CD14-positive monocyte (primary cell): ENCODE measurements at places on chromosomes 2 and 18. TPM values are rescaled to one million over a fixed set of nuclear protein-coding genes. Genes with fewer than 3 reads are reported as not detected.

The SNTG2 gene
- not detected for polyA plus RNA-seq

The HAAO gene
- 29.6 and 42.1 TPM in 2 replicates for polyA plus RNA-seq

The LONRF2 gene
- not detected for polyA plus RNA-seq

- peaks cover 25% of the 10 kb centered on the region for H3K27me3 ChIP-seq
- peak overlapping the region; percentile 28 for H3K4me3 ChIP-seq
- DNase-seq = peak; percentile 32
- peaks cover 10% of the 10 kb centered on the region for H3K4me1 ChIP-seq
These were observed 157.2 kb upstream of the COPS8 start for GRCh38 chr2:236928380-236929037.

The ACVR1C gene
- polyA plus RNA-seq = 0.05 TPM in 1 of 2 replicates, not detected in the other

The RGPD4 gene
- not detected in 2 replicates for polyA plus RNA-seq

- no peaks in the 10 kb centered on the region for H3K4me1 ChIP-seq
- H3K27ac ChIP-seq = no peak overlapping the region
- peaks cover 11% of the 10 kb centered on the region for H3K27me3 ChIP-seq
- H3K4me3 ChIP-seq = no peak overlapping the region
These were observed 95.9 kb downstream of the LPIN1 start for GRCh38 chr2:11842336-11842735.

The SP9 gene
- polyA plus RNA-seq = not detected

The FHOD3 gene
- not detected for polyA plus RNA-seq

DNA sequence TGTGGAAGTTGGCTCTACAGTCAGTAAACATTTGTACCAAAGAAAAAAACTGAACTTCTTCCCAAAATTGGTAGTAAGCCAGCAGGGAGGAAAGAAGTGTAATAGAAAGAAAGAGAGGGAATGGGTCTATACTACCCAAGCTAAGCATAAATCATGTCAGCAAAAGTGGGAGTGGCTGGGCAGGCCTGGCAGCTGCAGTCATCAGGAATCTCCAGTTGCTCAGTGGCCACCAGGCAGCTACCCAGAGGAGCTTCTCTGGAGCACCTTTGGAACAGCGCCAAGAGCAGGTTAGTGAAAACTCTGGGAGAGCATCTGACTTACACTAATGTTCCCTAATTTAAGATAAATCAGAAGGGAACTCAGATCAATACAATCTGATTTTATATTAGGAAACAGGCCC is 14.3 kb downstream of the FRZB start:
- no peaks in the 10 kb centered on the region for H3K36me3 ChIP-seq
- DNase-seq = no peak
- H3K27ac ChIP-seq = no peak overlapping the region
- no peaks in the 10 kb centered on the region for H3K27me3 ChIP-seq
- H3K4me1 ChIP-seq = no peaks in the 10 kb centered on the region

DNA sequence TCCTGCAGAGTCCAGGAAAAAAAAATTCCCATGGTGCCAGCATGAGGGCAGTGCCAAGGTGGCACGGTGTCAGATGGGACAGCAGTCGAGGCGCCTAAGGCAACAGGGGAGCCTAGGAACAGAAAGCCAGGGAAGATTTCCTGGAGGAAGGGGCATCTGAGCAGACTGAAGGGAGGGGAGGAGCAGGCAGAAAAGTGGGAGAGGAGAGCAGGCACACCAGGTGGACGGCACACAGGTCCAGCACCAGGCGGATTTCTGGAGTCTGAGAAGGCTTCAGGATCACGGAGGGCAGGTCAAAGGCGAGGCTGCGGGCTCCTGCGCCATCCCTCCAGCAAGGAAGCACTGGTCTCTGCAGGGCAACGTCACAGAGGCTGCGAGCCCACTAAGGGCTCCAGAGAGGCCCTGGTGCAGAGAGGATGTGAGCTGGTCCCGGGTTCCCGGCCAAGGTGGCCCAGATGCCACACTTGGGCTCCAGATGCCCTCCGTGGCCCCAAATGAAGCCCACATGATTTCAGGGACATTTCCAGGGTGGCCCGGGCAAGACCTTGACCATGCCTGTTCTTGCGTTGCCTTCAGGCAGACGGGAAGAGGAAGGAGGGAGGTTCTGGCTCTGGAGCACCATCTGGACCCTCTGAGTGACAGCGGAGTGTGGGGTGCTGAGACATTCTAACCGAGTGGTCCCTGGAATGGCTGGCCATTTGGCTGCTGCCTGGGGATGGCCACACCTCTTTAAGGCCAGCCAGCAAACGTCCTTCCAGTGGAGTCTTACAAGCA is 4.1 kb downstream of the HS6ST1 start:
- no peak overlapping the region for H3K27ac ChIP-seq
- peak; percentile 2 for DNase-seq
- peaks cover 37% of the 10 kb centered on the region for H3K4me1 ChIP-seq
- no peak overlapping the region for H3K4me3 ChIP-seq
- H3K27me3 ChIP-seq = no peaks in the 10 kb centered on the region

- H3K27ac ChIP-seq = no peak overlapping the region
- no peaks in the 10 kb centered on the region for H3K27me3 ChIP-seq
- H3K4me3 ChIP-seq = no peak overlapping the region
- no peaks in the 10 kb centered on the region for H3K36me3 ChIP-seq
These were observed 65.3 kb downstream of the LCLAT1 start for GRCh38 chr2:30512243-30512886.

The SMIM21 gene
- not detected for polyA plus RNA-seq

GRCh38 chr2:42194428-42194827 is 25.3 kb downstream of the EML4 start:
- no peak overlapping the region for H3K27ac ChIP-seq
- H3K36me3 ChIP-seq = no peaks in the 10 kb centered on the region
- DNase-seq = no peak
- no peaks in the 10 kb centered on the region for H3K27me3 ChIP-seq

DNA sequence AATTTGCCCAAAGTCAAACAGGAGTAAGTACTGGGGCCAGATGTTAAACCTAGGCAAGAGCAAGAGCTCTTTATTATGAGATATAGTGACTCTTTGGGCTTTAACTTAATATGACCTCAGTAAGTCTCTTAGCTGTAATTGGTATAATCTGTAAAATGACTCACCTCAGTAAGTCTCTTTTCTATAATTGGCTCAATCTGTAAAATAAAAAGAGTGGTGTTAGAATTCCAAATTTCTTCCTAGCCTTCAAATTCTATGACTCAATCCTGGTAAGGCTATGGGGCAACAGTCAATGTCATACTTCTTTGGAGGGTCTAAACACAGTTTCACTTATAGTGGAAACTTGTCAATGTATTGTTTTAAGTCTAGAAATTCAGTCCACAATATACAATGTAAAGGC is 1608.9 kb upstream of the PIK3C3 start:
- no peak overlapping the region for H3K27ac ChIP-seq
- no peak overlapping the region for H3K4me3 ChIP-seq
- no peaks in the 10 kb centered on the region for H3K27me3 ChIP-seq

DNA sequence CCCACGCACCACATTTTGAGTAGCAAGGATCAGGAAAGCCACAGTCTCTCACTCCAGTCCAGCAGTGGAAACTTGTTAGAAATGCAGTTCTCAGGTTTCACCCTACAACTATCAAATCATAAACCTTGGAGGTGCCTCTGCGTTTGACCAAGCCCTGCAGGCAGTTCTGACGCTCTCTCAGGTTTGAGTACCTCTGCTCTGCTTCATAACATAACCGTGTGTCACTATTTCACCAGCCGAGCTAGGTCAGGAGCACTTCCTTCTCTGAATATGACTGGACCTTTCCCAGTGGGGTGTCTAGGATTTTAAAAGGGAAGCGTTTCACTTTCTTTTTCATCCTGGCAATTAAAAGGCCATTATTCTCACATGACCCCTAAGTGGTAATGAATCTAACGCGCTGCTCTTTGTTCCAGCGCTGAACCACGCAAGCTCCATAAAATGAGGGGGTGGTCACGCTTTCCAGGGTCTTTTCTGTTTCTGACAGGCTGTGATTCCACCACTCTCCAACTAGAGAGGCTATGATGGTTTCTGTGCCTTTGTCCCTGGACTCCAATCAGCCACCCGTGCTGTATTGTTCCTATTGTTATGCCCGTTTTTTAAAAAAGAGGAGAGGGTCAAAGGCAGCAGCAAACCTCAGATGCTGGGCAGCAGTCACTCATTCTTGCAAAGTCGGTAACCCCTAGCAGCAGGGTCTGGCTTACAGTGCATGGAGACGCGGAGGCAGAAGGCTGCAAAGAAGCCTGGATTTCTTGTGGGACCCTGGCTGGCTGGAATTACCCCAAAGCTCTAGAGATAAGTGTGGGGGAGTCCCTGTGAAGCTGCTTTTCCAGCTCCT is 75.2 kb upstream of the CTNNA2 start:
- DNase-seq = no peak
- H3K27me3 ChIP-seq = no peaks in the 10 kb centered on the region
- H3K4me1 ChIP-seq = no peaks in the 10 kb centered on the region
- no peak overlapping the region for H3K27ac ChIP-seq
- no peak overlapping the region for H3K4me3 ChIP-seq

DNA sequence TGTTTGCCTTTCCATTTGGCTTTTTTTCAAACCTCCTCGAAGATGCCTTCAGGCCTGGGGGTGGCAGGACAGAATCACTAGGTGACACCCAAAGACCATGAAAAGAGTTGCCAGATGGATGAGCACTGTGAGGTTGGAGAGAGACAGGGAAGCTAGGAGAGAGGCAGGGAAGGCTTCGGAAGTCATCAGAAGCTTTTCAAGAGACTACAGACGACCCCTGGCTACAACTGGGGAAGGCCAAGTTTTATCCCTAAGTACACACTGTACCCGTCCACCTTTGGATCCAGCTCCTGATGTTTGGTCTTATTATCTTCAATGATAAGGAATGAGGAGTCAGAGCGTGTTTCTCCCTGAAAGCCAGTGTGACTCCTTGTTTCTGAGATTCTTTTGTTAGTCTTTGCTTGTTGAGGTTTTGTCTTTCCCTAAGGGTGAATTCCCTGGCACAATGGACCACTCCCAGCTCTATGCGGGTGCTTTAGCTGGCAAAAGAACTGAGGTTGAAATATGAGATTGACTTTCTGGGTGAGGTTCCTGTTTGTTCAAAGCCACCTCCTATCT is 33.4 kb upstream of the SLC9A2 start:
- H3K27me3 ChIP-seq = no peaks in the 10 kb centered on the region
- no peak overlapping the region for H3K4me3 ChIP-seq
- DNase-seq = no peak
- no peak overlapping the region for H3K27ac ChIP-seq

DNA sequence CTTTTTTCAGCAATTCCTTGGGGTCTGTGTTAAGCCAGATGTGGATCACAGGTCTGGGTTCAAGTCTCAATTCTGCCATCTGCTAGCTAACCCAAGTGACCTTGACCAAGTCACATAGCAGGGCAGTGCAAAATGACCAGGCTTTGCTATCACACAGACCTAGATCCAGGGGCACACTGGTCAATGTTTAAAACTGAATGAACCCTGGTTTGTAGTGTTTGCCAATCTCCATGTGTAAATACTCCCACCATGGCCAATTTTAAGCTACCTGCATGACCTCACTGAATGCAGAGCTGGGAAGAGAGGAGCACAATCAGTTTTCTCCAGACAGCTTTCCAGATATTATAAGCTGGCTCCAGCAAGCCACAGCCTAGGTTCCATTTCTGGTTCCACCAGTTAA is 142.9 kb downstream of the CHST9 start:
- no peaks in the 10 kb centered on the region for H3K4me1 ChIP-seq
- no peaks in the 10 kb centered on the region for H3K36me3 ChIP-seq
- H3K4me3 ChIP-seq = no peak overlapping the region
- DNase-seq = no peak

- peaks cover 16% of the 10 kb centered on the region for H3K4me1 ChIP-seq
- H3K27ac ChIP-seq = no peak overlapping the region
These were observed 444.3 kb downstream of the NBAS start for GRCh38 chr2:15116830-15117229.

DNA sequence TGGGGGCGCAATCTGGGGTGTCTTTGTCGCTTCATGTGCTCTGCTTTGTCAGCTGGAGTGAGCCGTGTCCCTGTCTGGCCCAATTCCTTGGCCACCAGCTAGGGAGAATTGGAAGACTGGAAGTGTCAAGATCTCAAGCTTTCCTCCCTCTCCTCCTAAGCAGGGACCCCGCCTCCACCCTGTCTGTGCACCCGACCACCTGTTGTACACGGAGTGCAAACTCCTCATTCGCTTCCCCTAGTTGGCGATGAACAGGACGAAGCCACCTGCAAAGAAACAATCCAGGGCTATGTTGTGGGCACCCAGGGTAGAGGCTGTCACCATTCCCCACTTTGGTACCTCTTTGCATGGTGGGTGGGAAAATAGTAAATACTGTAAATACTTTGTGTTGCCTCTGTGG is 1.7 kb upstream of the DQX1 start:
- H3K4me3 ChIP-seq = no peak overlapping the region
- no peak for DNase-seq
- H3K27me3 ChIP-seq = no peaks in the 10 kb centered on the region

DNA sequence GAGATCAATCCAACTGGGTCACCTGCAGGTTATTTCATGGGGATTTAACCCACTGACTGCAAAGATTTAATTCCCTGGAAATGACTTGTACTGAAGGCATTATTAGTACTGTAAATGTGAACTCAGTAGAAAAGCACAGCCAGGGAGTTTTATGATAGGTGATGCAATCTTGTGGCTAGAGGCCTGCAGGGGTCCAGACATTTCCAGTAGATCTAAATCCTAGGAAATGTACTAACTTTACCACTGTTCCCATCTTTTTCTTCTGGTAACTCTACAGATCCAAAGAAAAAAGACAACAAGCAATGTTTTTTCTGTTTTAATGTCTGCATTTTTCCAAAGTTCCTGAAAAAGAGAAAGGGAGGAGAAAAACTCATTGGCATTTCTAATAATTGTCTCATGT is 500.1 kb downstream of the ARHGAP15 start:
- H3K4me1 ChIP-seq = no peaks in the 10 kb centered on the region
- peaks cover 26% of the 10 kb centered on the region for H3K36me3 ChIP-seq
- DNase-seq = no peak
- no peak overlapping the region for H3K27ac ChIP-seq

GRCh38 chr2:71048096-71048495 is 20.4 kb upstream of the NAGK start:
- no peaks in the 10 kb centered on the region for H3K27me3 ChIP-seq
- no peak overlapping the region for H3K4me3 ChIP-seq
- no peak for DNase-seq
- H3K36me3 ChIP-seq = no peaks in the 10 kb centered on the region

- H3K36me3 ChIP-seq = no peaks in the 10 kb centered on the region
- DNase-seq = no peak
- H3K27me3 ChIP-seq = no peaks in the 10 kb centered on the region
These were observed 270.8 kb upstream of the UBE2E3 start for GRCh38 chr2:180709392-180710145.

DNA sequence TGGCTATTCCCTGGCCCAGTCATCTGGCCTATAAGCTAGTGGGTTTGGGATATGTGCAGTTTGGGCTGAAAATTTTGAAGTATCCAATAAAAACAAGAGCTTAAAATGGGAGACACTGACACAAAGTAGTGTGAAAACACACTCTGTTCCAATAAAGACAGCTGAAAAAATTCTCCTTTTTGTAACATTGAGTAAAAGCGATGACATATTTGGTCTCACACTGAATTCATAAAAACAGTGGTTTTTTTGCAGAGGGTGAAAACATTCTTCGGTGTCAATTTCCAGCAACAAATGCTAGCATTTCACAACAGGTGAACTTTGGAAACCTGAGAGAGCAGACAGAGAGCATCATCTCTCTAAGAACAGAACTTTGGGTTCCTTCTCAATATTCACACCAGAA is 142.2 kb downstream of the OSR1 start:
- DNase-seq = no peak
- H3K36me3 ChIP-seq = no peaks in the 10 kb centered on the region
- no peaks in the 10 kb centered on the region for H3K27me3 ChIP-seq
- no peak overlapping the region for H3K27ac ChIP-seq
